ENCODE measurements at places on chromosomes 1 and 21.

DNA sequence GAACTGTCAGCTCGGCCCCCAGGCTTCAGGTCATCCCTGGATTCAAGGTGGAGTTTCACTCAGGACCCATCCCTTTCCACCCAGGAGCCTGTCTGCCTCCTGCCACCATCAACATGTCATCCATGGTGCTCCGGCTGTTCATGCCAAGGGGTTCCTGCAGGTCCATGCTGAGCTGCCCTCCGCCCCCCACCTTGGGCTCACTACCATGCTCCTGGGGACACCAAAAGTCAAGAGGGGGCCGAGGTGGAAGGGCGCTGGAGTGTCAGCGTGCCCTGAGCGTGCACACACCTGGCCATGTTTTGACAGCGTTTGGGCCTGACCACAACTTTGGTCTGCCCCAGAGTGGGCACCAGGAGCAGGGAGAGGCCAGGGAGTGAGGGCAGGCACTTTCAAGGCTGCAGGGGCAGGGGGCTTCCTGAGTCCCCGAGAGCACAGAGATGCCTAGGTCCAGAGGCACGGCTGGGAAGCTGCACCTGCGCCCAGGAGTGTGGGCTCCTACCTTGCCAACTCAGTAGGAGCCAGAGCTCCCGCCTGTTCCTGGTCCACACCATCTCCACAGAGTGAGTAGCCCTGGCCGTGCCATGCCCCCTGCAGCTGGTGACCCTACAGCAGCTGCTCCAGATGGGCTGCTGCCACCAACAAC lies 639.6 kb upstream of the ZP4 start:
- DNase-seq: no peak

DNA sequence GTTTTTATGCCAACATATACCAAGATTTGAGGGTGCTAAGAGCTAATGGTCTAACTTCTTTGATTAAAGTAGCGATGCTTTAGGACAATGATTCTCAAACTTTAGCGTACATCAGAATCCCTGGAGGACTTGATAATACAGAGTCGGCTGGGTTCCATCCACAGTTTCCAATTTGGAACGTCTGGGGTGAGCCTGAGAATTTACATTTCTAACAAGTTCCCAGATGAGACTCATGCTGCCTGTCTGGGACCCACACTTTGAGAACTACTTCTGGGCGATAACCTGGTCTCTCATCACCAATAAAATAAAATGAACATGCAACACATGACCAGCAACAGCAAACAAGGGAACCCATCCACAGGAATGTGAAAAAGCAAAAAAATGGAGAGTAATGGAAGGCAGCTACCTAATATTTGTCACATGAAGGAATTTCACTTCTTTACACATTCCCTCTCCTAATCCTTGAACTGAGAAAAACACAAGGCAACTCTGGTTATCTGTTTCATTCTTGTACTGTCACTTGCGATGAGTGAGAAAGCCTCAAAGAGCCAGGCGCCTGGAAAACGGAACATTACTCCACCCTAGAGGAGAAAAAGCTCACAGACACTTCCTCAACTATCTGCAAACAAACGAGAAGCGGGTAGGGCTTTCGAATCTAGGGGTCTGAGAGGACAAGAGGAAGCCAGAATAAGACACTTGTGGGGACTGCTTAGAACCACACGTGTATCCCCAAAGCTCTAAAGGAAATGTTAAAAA lies 14.0 kb downstream of the HSF2BP start:
- DNase-seq: no peak

- DNase-seq: no peak
These were observed 1280.1 kb downstream of the KCNT2 start for GRCh38 chr1:195328102-195328501.

DNA sequence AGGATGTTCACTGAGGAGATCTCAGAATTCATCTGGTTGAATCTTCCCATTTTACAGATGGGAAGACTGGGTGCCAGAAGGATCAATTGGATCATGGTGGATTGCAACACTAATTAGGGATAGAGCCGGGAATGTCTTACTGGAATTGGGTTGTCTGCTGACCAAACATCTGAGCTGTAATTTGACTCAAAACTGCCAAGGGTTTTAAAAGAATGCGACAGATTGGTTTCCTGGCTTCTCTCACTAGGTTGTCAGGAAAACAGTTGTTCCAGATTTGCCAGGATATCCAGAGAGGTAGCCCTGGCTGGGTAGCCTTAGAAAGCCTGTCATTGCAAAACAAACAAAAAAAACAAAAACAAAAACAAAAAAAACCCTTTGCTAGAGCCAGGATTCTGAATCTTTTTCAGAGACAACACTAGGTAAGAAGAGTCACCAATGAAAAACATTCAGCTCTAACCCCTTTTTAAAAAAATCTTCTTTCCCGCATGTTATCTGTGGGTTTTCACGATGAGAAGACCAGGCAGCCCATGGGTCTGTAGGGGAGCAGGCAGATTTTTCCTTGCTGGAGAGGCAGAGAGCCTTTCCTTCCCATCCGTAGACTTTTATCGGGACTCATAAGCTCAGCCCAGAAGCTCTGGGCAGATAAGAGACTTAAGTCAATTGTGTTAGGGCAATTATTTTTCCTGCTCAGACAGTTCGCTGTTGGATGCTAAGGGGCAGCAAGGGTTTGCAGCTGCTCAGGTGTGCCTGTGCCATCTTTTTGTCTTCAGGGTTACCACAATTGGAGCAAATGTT lies 418.9 kb downstream of the PRDM2 start:
- no peak for DNase-seq

DNA sequence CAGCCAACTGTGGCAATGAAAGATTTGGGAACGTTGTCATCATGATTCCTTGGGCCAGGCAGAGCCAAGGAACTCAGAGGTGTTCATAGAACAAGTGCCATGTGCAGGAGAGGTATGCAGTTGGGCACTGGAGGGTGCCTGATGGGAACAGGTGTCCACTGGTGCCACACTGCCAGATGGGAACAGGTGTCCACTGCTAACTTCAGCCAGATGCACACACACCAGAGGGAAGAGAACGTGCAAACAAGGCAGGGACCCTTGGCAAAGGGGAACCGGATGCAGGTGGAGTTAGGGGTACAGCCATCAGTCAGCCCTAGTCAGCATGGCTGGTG lies 13.5 kb downstream of the OLFML2B start:
- no peak for DNase-seq

- DNase-seq: no peak
These were observed 3.9 kb upstream of the PGLYRP4 start for GRCh38 chr1:153352523-153352922.

DNA sequence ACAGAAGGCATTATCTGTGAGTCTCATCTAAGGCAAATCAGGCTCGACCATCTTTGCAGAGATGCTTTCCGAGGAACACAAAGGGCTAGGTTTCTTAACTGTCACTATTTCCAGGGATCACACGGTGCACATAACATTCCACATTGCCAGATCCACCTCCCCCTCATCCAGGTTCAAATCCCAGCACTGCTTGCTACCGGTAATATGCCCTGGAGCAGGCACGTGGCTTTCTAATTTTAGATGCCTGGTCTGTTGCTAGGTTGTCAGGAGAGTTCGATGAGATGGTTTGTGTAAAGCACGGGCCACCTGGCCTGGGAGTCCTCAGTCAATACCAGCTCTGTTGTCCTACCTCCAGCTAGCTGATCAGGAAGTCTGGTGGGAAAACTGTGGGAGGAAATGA lies 598.6 kb downstream of the NPHP4 start:
- DNase-seq: no peak

DNA sequence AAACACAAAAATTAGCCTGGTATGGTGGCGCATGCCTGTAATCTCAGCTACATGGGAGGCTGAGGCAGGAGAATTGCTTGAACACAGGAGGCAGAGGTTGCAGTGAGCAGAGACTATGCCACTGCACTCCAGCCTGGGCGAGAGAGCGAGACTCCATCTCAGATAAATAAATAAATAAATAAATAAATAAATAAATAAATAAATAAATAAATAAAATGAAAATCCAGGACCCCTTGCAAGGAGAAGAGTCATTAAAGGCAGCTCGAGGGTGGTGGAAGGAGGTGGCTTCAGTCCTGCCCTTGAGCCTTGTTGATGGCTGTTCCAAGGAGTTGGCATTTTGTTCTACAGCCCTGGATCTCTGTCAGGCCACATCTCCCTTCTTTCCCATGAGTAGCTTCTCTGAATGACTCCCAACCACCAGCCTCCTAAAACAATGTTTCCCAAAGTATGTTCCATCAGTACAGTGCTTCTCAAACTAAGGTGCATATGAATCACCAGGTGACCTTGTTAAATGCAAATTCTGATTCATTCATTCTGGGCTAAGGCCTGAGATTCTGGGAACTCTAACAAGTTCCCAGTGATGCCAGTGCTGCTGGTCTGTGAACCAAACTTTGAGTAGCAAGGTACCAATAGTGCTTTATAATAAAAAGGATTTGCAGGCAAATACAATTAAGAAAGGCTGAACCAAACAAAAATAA lies 99.0 kb downstream of the KCNN3 start:
- DNase-seq: no peak

- DNase-seq: no peak
These were observed 70.9 kb upstream of the PLA2G4A start for GRCh38 chr1:186757851-186758250.

GRCh38 chr1:197955486-197956394 lies 38.6 kb downstream of the LHX9 start:
- no peak for DNase-seq

GRCh38 chr1:117695796-117696490 lies 90.1 kb downstream of the TENT5C start:
- peak; percentile 88 for DNase-seq

Measured in BJ (cell line).